ENCODE measurements at places on chromosomes 5 and 9.

DNA sequence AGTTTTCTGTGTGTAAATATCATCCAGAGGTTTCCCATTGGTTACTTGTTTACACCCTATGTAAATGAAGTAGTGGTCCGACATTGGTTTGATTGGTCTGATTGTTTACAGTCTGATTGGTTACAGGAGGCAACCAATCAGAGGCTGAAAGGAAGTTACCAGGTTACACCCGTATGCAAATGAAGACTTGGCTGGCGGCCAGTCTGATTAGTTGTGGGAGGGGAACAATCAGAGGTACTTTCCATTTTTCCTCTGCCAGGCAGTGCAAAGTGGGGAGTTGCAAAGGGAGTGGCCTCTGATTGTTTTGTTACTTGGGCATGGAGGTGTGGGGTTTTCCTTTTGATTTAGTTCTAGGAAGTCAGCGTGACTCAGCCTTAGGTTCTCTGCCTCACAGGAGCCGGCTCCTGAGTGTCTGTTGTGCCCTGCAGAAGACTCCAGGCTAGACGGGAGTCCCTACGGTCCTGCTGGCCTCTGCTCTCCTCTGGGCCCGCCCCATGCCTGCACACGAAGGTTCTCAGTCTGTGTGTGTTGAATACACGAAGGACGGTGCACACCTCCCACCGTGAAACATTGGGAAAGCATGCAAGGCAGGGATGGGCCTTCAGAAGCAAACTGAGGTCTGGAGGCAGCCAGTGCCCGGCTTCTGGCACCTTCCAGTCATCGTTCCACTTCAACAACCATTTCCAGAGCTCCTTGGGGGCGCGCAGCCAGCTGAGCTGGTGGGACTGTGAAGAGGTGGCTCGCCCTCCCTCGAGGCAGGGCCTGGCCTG, 42.9 kb downstream of the OLFM1 start:
- DNase-seq: no peak

GRCh38 chr5:41345295-41345694, 132.0 kb upstream of the C6 start:
- DNase-seq: no peak

- DNase-seq: no peak
Measured at GRCh38 chr9:90801241-90801972, at the start of gene SYK. Gene SYK (plus strand): TSS chr9:90801819. CDS start chr9:90843899, 42,080 bp downstream.

DNA sequence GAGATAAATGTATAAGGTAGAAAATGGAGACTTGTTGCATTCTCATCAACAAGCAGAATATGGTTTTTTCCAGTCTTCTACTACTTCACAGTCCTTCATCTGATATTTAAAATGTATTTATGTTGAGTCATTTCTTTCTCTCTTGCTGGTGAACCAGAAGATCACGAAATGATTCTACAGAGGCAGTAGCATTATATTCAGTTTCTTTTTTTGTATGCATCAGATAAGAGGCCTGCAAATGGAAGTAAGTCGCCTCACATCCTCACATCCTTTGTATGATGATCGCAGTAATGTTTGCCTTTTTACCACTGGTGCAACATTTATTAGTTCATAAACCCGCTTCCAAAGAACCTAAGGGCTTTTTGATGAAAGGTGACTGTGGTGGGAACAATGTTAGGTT, 22.1 kb upstream of the IL13 start:
- no peak for DNase-seq

- no peak for DNase-seq
Measured at GRCh38 chr5:1759378-1759970, 40.2 kb downstream of the MRPL36 start.

- no peak for DNase-seq
Measured at GRCh38 chr9:114203410-114204140, 48.2 kb downstream of the COL27A1 start.

DNA sequence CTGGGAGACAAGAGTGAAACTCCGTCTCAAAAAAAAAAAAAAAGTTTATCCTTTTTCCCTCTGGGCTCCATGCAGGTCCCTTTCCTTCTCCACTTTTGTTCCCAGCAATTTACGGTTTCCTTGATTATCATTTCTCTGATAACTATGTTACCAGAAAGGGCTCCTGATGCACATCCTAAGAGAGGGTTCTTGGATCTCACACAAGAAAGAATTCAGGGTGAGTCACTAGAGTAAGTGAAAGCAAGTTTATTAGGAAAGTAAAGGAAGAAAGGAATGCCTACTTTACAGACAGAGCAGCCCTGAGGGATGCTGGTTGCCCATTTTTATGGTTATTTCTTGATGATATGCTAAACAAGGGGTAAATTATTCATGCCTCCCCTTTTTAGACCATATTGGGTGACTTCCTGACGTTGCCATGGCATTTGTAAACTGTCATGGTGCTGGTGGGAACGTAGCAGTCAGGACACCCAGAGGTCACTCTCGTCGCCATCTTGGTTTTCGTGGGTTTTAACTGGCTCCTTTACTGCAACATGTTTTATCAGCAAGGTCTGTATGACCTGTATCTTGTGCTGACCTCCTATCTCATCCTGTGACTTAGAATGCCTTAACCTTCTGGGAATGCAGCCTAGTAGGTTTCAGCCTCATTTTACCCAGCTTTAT, 13.5 kb upstream of the MELK start:
- no peak for DNase-seq

- DNase-seq: no peak
Measured at GRCh38 chr9:73148447-73148937, 3.2 kb upstream of the ANXA1 start.

DNA sequence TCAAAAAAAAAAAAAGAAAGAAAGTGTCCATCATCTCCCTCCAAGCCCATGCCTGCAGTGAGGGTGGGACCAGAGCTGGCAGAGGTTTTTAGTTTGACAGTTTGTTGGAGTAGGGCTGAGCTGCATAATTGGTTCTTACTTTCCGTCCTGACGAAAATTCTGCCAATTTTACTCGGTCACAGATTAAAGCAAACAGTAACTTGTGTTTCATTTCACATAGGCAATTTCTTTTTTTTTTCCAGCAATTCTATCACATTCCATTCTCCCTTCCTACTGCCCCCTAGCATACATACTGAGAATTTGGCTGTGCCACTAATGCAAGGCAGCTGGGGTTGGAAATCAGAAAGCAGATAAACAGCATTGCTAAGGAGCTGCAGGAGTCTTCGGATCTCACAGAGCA, 132.4 kb downstream of the FRMD3 start:
- no peak for DNase-seq

DNA sequence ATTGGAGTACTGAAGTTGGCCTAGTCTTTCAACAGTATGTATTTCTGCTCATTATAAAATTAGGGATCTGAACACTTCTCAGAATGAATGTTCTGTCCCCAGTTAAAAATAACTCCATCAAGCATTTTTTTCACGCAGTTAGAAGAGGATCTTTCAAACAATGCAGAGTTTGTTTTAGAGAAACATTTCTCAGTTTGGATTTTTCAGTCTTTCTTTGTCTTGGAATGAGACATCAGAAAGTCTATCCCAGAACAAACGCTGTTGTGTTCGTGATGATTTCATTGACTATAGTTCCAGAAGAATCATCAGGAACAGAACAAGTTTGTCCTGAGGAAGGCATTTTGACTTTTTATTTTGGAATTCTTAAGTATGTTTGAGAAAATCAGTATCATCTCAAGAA, 218.7 kb downstream of the ARRDC3 start:
- DNase-seq: no peak

GRCh38 chr5:43007246-43007910, 32.7 kb downstream of the ANXA2R start:
- peak; percentile 74 for DNase-seq

- no peak for DNase-seq
Measured at GRCh38 chr5:108529381-108529780, 147.5 kb upstream of the FBXL17 start.

GRCh38 chr5:59760785-59761348, 132.7 kb downstream of the PDE4D start:
- no peak for DNase-seq
